ENCODE measurements at places on chromosomes 7 and 10.

DNA sequence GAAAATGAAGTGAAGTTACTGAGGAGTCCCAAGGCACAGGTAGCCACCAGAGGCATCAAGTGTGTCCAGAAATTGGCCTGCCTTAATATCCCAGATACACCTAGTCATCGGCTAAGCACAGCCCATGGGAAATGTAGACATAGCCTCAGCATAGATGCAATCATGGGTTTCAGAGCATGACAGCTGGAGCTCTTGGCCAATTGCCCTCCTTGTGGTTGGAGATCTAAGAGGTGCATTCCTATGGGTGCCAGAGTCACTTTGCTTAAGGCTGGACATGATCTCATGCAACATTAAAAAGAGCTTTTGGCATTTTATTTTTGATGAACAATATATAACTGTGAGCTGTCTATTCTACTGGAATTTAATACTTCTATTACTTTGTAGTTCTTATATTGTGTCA is 758.0 kb upstream of the LRRTM3 start:
- DNase-seq: no peak

GRCh38 chr7:94142281-94142680 is 138.1 kb upstream of the BET1 start:
- no peak for DNase-seq

DNA sequence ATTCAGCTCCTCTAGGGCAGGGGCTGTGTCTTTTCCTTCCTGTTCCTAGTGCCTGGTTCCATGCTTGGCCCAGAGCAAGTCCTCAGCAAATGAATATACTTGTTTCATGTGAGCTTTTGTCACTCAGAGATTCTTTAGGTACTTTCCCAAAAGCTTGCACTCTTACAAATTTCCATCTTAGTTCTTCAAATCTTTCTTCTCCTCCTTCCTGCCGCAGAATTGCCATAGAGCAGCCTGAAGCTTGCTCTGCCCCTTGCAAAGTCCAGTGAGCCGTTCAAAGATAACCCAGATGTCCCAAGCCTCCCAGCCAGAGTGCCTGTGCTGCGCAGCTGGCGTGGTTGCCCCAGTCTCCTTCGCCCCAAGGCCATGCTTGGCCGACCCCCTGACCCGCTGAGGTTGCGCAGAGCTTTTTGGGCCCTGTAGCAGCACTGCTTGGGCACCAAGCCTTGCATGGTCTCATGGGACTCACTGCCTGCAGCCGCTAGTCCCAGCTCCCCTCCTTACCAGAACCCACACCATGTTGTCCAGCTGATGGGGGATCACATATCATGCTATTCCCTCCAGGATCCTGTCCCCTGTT is 20.7 kb downstream of the CHST3 start:
- no peak for DNase-seq

DNA sequence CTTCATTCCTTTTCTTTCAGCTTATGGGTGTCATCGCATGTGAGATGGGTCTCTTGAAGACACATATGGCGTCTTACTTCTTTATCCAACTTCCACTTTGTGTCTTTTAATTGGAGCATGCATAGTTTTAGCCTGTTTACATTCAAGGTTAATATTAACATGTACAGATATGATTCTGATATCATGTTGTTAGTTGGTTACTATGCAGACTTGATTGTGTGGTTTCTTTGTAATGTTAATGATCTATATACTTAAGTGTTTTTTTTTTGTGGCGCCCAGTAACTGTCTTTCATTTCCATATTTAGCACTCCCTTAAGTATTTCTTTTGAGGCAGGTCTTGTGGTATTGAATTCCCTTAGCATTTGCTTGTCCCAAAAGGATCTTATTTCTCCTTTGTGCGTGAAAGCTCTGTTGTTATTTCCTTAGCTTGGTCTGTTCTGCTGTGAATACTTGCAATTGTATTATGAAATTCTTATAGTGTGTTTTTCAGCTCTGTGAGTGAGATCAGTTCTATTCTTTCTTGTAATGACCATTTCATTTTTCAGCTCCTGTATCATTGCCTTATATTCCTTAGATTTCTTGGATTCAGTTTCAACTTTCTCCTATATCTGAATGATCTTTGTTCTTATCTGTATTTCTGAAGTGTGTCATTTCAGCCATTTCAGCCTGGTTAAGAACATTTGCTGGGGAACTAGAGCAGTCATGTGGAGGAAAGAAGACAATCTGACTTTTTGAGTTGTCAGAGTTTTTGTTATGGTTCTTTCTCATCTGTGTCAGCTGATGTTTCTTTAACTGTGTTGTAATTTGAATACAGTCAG is 88.4 kb downstream of the ABCA13 start:
- DNase-seq: no peak

GRCh38 chr7:128383776-128384175 is 22.3 kb upstream of the PRRT4 start:
- no peak for DNase-seq

- no peak for DNase-seq
These were observed 16.5 kb upstream of the PRKAG2 start for GRCh38 chr7:151893405-151893923.

- no peak for DNase-seq
These were observed 28.1 kb upstream of the NEUROD6 start for GRCh38 chr7:31368620-31369019.
